ENCODE measurements at places on chromosomes 6 and 20.

DNA sequence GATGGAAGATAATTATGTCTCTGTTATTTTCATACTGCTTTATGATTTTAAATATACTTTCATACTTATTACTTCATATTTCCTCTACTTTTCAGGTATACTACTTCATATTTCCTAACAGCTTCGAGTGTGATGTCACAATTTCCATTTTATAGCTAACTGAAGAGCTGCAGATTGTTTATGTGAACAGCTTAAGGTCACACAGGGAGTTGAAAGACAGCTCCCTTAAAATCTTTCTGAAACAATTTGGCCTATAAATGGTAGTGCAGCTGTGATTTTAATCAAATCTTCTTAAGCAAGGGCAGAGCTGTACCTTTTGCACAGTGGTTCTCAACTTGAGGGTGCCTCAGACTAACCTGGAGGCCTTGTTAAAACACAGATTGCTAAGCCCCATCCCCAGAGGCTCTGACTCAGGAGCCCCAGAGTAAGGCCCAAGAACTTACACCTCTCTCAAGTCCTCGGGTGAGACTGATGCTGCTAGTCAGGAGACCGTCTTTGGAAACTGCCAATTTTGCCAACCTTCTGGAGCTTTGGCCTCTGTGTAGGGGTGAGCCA lies 347.0 kb upstream of the HSF2 start:
- DNase-seq: no peak

DNA sequence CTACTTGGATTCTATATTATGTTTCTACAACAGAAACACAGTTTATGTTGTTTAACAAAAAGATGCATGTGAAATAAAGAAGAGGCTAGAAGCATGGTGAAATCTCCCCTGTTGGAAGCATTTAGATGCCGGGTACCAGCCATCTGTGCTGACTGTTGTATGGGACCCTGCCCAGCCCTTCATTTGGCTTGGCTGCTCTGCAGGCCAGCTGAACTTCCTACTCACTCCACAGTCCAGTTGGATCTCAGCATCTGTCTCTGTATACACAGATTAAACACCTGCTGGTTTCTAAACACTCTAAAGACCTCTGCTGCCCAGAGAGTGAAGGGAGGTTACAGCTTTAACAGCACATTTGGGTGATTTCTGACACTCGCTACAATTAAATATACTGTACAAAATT lies 228.3 kb downstream of the SLC35F1 start:
- DNase-seq: no peak

DNA sequence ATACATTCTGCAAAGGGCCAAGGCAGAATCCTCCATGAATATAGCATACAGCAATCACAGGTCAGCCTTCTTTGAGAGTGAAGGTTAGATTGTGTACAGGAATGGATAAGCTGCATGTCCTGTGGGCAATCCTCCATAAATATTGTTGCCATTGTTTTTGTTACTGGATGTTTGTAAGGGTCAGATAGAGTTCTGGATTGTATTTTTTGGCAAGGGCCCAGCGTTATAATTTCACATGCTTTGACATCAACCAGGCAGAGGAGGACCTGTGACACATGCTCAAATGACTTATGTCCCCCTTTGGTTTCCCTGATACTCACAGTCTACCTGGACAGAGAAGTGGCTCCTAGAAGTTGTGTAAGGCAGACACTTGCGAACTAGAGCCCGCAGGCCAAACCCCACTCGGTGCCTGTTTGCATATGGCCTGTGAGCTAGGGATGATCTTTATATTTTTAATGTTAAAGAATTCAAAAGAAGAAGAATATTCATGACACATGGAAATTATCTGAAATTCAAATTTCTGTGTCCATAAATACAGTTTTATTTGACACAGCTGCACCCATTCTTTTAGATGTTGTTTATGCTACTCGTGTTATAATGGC lies 5.4 kb downstream of the LY86 start:
- no peak for DNase-seq

- no peak for DNase-seq
Measured at GRCh38 chr6:36025932-36026327, 1.5 kb upstream of the SLC26A8 start.

DNA sequence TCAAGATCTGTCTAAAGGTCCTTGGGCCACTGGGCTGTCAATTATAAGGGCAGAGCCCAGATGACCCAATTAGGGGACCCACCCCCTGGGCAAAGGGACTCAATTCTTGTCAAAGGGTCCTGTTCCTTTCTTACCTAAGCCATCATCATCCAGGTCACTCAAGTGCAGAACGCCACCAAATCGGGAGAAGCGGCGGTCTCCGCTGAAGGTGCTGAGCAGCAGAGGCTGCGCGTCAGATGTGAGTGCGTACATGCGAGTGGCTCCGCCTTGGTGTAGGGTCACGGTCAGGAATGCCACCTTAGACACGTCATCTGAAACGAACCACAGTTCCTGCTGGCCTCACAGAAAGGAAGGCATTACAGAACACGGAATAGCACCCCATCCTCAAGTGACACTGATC lies 34.2 kb downstream of the MRS2 start:
- DNase-seq: no peak

GRCh38 chr6:95693108-95693507 lies 115.8 kb downstream of the MANEA start:
- no peak for DNase-seq

GRCh38 chr20:48714764-48715163 lies 113.0 kb downstream of the PREX1 start:
- no peak for DNase-seq

DNA sequence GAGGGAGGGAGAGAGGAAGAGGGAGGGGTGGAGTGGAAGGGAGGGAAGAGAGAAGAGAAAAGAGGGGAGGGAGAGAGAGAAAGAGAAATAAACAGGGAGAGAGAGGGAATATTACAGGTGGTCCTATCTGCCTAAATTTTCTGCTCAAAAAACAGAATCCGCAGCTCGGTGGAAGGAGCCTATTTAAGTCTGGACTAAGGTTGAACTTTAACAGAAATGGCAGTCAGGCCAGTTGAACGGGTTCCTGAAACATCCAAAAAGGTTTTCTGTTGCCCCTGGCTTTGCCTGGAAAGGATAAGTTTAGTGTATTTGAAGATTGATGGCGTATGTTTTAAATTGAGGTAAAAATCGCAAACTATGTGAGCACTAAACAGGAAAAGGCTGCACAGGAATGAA lies 2.2 kb downstream of the TFAP2B start:
- no peak for DNase-seq

- DNase-seq: no peak
Measured at GRCh38 chr20:2244993-2245392, 50.8 kb upstream of the TGM3 start.

GRCh38 chr20:36745234-36745926 lies 510 bp downstream of the NDRG3 start:
- peak; percentile 19 for DNase-seq

- no peak for DNase-seq
Measured at GRCh38 chr6:44699082-44699481, 311.6 kb downstream of the CDC5L start.

DNA sequence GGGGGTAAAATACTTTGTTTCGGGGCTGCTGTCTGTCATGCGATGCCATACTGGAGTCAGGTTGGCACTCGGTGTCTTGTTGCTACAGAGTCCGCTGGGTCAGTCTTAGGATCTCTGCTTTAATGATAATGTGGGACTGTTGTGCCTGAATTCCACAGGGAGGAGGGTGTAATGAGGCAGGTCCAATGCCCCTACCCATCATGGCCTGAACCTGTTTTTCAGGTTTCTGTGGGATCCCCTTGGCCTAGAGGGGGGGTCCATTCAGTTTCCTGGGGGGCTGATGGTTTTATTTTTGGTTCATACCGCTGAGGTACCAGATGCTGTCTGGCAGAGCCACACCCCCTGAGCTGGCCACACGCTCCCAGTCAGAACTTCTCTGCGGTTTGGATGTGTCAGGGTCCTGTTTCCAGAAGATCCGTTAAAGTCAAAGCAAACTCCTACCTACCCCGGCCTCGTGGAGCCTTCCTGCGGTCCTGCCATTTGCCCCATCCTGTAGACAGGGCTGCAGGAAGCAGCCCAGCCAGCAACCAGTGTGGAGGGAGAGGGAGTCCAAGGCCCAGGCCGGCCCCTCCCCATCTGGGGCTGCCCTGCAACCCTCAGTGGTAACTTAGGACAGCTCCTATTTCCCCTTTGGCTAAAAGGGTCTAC lies 69.7 kb downstream of the TCP11 start:
- DNase-seq: no peak

Data from CD4-positive, alpha-beta T cell treated with Interleukin-2 at 100 ng/mL for 4 hours (primary cell).